ENCODE measurements at places on chromosomes 6 and 20.
A peak's percentile ranks its signal among the peaks of the same experiment; 100 is the strongest.

DNA sequence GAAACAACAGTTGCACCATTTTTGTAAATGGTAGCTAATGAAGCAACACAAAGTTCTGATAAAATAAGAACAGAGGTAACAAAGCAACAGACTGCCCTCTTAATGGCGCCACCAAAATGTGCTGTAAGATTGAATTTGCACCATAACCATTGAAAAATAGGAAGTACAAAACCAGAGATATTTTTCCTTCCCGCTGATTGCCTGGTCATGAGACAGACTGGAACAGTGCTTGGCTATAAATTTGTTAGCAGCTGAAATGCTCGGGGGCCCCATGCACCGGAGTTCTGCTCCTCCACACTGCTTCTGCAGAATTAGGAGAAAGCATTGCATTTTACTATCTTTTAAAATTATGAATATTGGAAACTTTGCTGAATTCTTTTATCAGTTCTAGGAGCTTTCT, 164.4 kb upstream of the QKI start:
- DNase-seq = no peak

GRCh38 chr6:123027408-123027807, 31.4 kb downstream of the CLVS2 start:
- no peak for DNase-seq

- no peak for DNase-seq
Observed at GRCh38 chr6:152423216-152424103, 213.7 kb downstream of the SYNE1 start.

GRCh38 chr6:123448306-123448884, 188.4 kb downstream of the TRDN start:
- no peak for DNase-seq

- no peak for DNase-seq
Observed at GRCh38 chr6:151722342-151722741, 85.1 kb upstream of the ESR1 start.

DNA sequence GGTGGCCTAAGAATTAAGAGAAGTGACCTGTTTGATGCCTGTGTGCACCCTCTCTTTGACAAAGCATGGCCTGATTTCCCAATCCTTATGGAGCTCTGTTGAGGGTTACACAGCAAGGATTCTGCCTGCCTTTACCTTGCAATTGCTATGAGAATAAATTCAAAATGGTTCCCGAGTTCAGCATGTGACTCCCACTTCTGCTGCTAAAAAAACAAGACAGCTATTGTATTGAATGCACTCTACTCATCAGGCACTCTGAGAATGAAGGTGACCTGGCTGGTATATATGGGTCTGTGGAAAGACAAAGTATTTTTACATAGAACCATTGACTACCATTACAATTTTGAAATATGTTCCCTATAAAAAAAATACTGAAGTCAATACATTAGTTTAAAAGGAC, 190.3 kb downstream of the ATXN1 start:
- no peak for DNase-seq

DNA sequence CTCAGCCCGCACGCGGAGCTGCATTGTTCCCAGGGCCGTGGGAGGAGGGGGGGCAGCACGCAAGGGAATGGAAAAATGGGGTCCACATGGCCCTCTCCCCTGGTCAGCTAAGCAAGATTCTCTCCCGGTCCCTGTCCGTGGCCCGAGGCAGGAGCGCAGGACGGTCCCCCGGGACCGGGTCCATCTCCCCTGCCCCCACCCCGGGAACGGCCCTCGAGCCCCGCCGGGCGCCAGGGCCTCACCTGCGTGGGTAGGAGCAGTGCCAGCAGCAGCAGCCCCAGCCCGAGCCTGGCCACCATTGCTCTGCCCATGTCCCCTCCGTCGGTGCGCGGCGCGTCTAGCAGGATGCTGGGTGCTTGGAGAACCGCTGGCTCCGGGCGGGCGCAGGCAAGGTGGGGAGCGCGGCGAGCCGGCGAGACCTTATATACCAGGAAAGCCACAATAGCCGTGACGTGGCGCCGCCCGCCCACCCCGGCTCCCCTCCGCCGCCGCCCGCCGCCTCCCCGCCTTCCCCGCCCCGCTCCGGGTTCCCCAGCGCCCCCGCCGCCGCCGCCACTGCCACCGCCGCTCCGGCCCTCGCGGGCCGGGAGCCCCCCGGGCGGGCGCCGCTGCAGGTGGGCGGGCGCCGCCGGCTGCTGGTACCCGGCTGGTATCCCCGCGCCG, at the start of gene CD24:
CD24 (minus strand) TSS at position 394 of the 663 bp plus-strand sequence; CDS start at position 311, 83 bp downstream.
- no peak for DNase-seq

GRCh38 chr6:165566088-165566828, 96.8 kb downstream of the PDE10A start:
- no peak for DNase-seq

GRCh38 chr6:157586476-157587126, 205.6 kb downstream of the ZDHHC14 start:
- DNase-seq = no peak

DNA sequence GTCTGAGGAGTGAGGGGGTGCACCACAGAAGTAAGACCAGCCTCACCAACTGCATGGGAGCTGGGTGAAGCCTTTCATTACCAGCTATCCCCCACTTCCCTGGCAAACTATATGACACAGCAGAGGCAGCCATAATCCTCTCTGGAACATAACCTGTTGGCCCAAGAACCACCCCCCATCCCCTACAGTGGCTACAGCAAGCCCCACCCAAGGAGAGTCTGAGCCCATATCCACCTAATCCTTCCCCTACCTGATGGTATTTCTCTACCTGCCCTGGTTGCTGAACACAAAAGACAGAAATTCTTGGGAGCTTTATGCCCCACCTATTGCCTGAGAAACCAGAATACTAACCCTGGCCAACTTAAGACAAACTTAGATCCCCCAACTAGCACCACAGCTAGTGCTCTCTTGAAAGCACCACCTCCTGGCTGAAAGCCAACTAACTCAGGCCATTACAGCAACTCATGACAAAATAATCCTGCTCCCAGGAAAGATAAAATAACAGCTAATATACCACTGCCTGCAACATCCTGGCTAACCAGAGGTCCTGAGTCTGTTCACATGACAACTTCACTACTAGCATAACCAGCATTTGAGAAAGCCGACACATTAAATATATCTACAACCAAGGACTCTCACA, 11.2 kb downstream of the RNGTT start:
- no peak for DNase-seq

- no peak for DNase-seq
Observed at GRCh38 chr20:51650685-51651134, 108.2 kb upstream of the NFATC2 start.

GRCh38 chr20:21100578-21101452, 5.3 kb downstream of the LINC00237 start:
- no peak for DNase-seq

DNA sequence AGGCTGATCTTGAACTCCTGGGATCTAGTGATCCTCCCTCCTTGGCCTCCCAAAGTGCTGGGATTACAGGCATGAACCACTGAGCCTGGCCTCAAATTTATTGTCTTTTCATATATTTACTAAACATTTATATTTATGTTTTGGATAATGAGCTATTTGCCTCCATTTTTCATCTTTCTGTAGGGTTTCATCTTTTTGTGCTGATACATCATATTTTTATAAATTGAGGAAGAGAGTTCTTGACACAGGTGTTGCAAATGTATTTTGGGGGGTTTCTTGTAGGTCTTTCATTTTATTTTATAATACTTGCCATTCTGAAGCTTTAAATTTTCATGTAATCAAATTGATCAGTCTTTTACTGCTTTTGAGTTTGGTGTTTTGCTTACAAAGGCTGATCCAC, 72.4 kb downstream of the L3MBTL3 start:
- no peak for DNase-seq

- no peak for DNase-seq
Observed at GRCh38 chr6:27795697-27796494, 116.3 kb downstream of the OR2B2 start.

DNA sequence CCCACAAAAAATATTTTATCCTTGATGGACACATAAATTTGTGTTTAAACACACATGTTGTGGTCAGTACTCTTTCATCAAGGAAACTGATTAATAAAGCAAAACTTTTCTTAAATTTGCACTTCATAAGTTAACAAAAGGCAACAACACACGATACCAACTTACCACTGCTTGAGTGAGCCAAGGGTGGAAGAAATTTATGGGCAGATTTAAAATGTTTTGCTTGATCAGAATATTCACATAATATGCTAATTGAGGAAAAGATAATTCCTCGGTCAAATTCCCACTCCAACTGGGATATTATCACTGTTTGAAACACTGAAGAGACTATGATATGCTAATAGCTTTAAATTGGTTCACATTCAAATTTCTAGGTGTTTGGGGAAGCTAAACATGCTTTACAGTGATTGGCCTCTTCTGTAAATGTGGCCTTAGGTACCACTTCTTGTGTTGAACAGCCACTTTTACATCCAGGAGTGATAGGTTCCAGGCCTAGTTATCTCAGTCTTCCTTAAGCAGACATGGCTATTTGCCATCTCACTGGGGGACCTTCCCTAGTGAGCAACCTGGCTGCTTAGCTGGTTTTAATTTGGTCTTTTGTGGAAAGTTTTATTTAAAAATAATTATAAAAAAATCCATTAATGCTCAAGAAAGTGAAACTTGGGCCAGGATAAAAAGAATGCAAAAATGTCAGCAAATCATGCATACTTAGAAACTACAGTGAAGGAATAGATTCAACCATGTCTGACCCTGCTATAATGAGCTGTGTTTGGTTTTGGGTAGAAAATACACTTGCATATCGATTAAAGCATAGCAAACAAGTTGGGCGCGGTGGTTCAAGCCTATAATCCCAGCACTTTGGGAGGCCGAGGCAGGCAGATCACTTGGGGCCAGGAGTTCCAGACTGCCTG, 221.2 kb upstream of the MAP3K7 start:
- no peak for DNase-seq

GRCh38 chr6:39653612-39654011, 71.6 kb downstream of the KIF6 start:
- no peak for DNase-seq

- peak; percentile 78 for DNase-seq
Observed at GRCh38 chr6:127879685-127880084, 21.2 kb downstream of the THEMIS start.

GRCh38 chr6:27130668-27131428, 116.7 kb upstream of the PRSS16 start:
- DNase-seq = no peak

DNA sequence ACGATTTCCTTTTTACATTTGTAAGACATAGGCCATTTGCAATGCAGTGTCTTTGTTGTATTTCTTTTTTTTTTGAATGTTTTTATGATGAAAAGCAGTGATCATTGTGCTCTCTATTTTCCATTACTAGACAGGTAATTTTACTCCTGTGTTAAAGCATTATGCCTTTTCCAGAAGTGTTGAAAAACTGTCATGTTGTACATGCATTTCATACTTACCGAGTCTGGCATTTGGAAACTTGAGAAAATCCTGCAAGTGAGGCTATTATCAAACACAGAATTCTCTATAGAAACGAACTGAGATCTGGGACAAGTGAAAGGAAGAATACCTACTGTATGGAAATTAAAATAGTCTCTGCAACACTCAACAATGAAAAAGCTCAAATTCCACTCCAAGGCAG, 78.6 kb upstream of the CNR1 start:
- no peak for DNase-seq

- DNase-seq = no peak
Observed at GRCh38 chr20:63183422-63184146, 32.3 kb downstream of the YTHDF1 start.

GRCh38 chr20:20375862-20376261, 8.0 kb downstream of the INSM1 start:
- no peak for DNase-seq

DNA sequence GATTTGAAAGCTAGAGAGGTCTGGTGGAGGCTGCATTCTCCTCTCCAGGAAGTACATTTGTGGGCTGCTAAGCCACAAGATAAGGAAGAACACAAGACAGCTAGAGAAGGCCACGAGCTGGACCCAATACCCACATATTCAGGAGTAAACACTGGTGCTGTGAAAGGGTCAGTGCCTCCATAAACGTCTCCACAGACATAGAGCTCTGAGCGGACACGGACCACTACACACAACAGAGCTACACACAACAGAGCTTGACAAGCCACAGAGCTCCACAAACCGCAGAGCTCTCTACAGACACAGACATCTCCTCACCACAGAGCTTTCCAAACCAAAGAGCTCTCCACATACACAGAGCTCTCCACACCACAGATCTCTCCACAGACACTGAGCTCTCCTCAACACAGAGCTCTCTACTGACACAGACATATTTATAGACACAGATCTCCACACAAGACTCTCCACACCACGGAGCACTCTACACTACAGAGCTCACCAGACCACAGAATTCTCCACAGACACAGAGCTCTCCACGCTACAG, 51.9 kb downstream of the ERMARD start:
- DNase-seq = no peak

GRCh38 chr20:24840121-24840713, 108.9 kb upstream of the CST7 start:
- no peak for DNase-seq

DNA sequence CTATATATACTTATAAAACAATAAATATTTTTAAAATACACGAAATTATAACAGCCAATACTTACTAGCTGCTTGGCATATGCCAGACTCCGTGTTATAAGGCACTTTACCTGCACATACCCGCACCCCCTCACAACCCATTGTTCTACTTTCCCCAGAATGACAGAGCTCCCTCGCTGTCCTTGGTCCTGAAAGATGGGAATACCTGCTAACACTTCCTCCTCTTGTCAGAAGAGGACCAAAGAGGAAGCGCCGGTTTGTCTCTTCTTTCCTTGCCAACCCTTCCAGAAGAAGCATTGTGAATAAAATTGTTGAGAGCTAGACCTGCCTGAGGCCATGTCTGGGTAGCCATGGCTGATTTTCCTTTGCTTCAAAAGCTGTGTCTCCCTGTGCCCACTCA, 149.3 kb downstream of the PTPRT start:
- DNase-seq = peak; percentile 29

DNA sequence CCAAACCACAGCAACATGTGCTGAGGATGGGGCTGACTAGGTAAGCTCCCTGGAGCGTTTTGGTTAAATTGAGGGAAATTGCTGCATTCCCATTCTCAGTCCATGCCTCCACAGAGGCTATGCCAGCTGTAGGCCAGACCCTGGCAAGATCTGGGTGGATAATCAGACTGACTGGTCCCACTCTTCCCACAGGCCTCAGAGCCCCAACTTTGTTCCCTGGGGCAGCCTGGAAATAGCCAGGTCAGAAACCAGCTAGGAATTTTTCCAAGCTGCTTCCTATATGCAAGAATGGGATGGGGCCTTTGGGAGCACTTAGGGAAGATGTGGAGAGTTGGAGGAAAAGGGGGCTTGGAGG, 1.5 kb upstream of the VEGFA start:
- DNase-seq = no peak

All from iPS DF 6.9 (cell line).